Activated CD4-positive, alpha-beta memory T cell treated with anti-CD3 and anti-CD28 coated beads for 36 hours (primary cell): ENCODE measurements at places on chromosomes 16 and 17.

DNA sequence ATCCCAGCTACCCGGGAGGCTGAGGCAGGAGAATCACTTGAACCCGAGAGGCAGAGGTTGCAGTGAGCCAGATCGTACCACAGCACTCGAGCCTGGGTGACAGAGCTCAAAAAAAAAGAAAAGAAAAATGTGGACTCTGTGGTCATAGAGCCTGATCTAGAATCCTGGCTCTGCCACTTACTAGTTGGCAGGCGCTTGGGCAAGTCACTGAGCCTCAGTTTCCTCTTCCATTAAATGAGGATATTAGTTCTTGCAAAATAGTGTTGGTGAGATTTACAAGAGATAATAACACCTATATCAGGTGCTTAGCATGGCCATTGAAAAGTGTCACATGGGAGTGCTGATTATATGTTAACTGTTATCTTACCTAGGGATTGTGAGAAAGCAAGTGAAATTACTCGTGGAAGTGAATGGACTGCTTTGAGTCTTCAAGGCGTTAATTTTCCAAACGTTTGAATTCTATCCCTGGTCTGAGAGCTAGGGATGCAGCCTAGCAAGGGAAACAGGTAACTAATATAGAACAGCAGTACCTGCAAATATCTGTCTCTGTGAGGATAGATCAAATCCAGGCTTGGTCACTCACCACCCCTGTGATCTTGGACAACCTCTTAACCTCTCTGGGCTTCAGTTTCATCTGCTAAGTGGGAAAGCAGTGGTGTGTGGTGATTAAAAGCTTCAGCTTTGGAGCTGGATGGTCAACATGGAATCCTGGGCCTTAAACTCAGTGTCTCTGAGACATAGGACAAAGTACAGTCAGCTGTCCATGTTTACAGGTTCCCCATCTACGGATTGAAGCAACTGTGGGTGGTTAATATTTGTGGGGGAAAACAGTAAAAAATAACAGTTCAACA lies 953 bp upstream of the NSMCE1 start:
- DNase-seq: peak; percentile 2

GRCh38 chr16:63614429-63614828 lies 1507.4 kb downstream of the CDH11 start:
- no peak for DNase-seq

- DNase-seq: no peak
Measured at GRCh38 chr16:71464231-71464630, 2.2 kb upstream of the ZNF23 start.

DNA sequence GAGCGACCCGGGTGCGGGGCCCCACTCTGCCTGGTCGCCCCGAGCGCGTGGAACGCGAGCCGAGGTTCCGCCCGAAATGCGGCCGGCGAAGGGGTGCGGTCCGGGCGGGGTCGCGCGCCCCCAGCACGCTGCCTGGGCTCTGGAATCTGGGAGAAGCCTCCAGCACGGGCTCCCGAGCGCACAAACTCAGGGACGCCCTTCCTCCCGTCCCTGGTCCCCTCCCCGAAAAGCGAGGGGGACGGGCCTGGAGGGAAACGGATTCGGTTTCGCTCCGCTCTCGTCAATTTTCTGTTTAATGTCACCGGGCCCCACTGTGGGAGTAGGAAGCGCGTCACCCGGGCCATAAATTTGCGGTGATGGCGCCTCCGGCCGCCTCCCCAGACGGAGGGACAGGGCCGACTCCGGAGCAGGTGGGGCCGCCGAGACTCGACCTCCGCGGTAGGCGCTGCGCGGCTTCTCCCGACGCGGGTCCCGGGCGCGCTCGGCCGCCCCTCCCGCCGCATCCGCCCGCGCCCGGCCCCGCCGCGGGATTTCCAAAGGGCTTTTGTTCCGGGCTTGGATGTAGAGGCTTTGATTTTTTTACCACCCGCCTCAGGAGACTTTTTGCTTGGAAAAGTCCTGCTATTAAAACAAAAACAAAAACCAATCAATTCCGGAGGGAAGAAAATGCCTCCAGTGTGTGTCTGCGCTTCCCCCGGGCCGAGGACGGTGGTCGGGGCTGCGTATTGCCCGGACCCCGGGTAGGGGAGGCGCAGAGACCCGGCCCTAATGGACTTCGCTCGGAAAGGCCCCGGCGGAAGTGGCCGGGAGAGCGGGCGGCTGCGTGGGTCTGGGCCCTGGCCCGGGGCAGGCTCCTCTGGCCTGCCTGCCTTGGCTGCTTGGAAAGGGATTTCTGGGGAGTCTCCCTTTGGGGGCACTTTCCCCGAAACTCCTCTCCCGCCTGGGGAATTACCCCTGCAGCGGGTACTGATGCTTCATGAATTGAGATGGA lies 7.9 kb upstream of the BAHCC1 start:
- peak; percentile 71 for DNase-seq

DNA sequence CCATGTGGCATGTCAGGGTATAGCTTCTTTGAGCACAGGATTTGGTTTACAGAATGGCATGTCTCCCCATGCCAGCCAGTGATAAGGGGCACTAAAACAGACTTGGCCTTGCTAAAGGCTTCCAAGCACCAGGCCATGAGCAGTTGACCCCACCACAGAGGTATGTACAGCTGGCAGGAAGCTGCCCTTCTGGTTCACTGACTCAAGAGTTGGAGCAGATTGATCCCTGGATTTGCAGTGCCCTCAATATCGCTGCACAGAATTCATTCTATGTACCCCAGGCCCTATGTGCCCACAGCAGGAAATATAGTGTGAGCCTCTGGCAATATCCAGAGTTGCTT lies 24.3 kb downstream of the HLF start:
- DNase-seq: no peak

DNA sequence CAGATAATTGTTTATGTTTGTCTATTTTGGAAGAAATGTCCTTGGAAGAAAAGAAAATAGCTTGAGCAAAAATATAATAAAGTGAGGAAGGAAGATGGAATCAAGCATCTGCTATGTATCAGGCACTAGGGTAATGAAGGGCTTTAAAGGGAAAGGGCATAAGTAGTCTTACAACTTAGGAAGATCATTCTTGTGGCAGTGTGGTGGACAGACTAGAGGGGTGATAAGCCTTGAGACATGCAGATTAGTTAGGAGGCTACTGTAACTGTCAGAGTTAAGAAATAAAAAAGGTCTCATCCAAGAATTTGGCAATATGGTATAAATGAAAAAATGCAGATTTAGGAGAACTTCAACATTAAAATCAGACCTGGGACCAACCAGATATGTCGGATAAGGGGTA lies 14.9 kb downstream of the FAM222B start:
- no peak for DNase-seq

GRCh38 chr16:84751241-84751640 lies 51.4 kb downstream of the USP10 start:
- no peak for DNase-seq

DNA sequence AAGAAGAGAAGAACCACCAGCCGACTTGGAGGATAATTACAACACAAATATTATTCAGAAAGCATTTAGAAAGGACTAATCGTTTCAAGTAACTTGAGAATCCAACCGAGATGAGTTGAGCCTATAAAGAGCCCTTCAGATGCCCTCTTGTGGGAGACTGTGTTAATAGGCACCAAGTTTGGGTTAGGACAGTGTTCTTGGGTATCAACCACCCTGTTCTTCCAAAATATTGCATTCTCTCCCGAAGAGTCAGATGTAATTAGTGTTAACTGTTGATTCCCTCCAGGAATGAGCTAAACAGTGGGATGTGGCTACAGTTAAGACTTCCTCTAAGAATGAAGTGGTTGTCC lies 87.8 kb upstream of the NOL11 start:
- DNase-seq: no peak

GRCh38 chr17:76388966-76389888 lies 4.8 kb downstream of the SPHK1 start:
- DNase-seq: no peak

DNA sequence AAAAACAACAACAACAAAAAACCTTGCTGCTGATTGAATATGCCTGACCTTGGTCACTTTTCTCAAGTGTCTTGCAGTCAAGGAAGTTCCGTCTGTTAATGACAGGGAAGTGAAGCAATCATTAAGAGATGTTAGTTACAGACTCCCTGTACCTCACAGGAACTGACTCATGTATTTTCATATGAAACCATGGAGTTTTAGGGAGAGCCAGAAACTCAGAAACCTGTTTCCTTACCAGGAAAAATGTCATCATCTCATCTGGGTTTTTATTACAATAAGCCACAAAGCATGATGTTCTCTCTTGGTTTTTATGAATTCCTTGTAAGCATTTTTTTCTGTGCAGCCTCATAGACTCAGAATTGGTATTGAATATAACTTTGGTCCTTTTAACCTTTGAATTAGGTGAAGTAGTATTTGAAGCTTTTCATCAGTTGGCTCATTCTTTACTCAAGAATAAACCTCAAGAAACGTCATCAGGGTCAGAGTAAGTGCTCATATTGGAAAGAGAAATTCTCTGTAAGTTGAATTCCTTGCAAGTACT lies 10.3 kb downstream of the LYRM1 start:
- no peak for DNase-seq

DNA sequence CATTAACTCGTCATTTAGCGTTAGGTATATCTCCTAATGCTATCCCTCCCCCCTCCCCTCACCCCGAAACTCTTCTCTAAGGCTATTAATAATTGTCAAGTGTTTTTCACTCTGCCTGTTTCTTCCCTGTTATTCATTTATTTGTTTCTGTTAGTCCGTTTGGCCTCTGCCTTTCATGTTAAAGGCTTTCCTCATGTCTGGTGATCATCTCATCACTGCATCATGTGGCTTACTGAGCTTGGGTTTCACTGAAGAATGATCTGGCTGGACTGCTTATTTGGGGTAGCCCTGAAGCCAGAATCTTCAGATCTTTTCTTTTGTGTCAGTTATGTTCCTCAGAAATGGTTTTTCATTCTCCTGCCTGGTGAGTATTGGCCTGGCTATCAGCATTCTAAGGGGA lies 9.5 kb downstream of the UTP4 start:
- no peak for DNase-seq

DNA sequence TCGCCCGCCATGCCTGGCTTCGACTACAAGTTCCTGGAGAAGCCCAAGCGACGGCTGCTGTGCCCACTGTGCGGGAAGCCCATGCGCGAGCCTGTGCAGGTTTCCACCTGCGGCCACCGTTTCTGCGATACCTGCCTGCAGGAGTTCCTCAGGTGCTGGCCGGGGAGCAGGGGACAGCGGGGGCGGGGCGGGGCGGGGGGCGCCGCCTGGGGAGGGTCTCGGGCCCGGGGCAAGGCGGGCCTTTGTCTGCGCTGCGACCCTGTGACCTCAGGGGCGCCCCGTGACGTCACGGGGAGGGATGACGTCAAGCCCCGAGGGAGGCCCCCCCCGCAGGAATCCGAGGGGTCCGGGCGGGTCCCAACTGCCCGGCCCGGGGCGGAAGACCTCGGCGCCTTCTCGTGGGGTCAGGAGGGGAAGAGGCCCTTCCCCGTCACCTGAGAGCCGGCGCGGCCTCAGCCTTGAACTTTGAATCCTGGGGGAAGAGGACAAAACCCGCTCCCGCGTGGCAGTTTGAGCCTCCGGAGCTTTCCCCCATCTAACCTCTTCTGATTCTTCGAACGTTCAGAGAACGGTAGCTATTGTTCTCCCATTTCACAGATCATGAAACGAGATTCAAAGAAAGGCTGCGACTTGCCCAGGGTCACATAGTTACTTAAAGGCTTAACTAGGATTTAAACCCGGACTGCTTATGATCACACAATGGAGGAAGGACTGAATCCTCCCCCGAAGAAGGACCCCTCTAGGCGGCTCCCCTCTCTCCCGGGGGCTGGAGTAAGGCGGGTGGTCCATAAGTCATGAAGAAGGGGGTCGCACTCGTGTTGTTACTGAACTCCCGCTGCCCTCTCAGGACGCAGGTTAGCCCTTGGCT lies 527 bp downstream of the TRAF4 start:
- peak; percentile 76 for DNase-seq

DNA sequence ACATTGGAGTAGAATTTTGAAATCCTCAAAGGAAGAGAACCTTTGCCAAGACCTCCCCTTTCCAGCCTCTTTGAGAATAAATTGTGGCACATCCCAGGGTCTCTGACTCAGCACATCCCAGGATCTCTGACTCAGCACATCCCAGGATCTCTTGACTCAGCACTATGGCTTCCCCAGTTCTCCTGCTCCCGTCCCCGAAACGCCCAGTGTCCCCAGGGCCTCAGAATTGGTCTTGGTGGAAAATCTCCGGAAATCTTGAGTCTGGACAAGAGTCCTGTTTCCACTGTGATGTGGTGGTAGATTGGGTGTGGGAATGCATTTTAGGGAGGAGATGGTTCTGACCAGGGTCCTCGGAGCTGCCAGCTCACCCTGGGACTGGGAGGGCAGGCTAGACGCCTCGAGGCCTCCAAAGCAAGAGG lies 19.2 kb downstream of the PLXDC1 start:
- DNase-seq: no peak

GRCh38 chr16:19315889-19316433 lies 30.4 kb downstream of the CLEC19A start:
- DNase-seq: no peak

DNA sequence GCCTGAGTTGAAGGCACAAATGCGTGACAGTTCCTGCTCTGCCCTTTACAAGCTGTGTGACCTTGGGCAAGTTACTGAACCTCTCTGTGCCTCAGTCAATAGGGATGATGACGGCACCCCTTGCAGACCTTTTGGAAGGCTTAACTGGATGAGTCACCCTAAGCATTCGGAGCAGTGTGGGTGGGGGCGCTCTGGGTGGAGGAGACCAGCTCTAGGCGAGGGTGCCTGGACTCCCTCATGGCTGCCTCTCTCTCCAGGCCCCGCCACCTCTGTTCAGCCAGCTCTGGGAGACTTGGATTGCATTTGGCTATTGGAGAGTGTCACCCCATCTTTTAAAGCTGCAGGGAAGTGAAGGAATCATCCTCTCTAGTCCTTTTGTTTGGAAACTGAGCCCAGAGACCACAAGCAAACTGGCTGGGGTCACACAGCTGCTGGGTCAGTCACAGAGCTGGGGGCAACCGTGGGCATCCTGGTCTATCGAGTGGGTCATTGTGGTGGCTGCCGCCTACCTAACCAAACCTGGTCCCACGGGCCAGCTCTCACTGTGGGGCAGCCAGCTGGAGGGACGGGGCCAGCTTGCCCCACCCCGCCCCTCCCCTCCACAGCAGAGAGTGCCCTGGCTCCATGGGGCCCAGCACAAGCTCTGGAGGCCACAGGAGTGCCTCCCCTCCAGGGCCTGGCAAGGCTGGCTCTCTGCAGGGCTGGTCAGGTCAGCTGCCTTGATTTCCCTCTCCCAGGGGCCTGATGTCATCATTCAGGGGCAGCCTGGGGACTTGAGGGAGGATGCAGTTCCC lies 20.2 kb upstream of the GSE1 start:
- no peak for DNase-seq

DNA sequence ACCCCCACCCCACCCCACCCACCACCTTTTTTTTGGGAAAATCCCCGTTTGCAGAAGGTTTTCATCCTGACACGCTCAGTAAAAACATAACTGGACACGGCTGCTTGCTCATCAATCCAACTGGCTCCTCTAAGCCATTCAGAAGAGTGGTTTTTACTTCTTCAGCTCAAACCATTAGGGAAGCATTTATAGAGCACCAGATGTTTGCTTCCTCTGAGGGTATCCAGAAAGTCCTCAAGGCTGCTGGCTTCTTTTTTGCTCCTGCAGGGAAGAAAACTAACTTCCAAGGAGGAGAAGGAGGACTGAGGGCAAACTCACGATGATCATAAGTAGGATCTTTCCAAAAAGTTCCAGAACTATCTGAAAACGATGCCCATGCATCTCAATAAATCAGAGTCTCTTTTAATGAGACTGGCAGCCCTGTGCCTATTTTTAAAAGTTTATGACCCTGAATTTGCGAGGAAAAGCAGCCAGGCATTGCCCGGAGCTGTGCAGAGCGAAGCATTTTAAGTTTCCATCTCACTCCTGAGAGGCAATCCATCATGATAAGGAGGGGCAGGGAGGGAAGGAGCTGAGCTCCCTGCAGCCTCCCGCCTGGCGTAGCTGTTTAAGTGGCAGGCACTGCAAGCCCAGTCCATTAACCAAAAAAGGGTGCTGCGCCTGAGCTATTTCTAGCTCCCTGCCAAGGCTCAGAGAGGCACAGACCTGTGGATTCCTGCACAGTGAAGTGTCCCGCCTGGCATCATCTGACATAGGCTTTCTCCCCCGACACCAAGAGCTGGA lies 146.3 kb upstream of the FOXF1 start:
- no peak for DNase-seq
